Activated T-cell treated with anti-CD3 and anti-CD28 coated beads for 4 hours (primary cell): ENCODE measurements at places on chromosomes 6 and 20.

DNA sequence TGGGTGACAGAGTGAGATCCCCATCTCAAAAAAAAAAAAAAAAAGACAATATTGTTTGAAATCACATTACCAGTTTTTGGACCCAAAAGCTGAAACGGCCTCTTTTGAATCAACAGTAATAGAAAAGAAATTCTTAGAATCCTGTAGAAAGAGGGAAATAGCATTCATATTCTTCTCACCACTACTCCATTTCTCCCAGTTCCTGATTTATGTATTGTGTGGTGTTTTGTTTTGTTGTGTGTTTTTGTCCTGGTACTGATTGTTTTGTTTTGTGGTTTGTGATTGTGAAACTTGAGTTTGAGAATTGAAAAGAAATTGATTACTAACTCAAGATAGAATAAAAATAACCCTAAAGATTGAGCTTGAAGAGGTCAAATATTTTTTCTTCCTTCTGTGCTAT is 26.2 kb upstream of the EEF1A1 start:
- no peak for DNase-seq

- DNase-seq: no peak
Measured at GRCh38 chr6:25179051-25179778, 100.0 kb upstream of the CARMIL1 start.

DNA sequence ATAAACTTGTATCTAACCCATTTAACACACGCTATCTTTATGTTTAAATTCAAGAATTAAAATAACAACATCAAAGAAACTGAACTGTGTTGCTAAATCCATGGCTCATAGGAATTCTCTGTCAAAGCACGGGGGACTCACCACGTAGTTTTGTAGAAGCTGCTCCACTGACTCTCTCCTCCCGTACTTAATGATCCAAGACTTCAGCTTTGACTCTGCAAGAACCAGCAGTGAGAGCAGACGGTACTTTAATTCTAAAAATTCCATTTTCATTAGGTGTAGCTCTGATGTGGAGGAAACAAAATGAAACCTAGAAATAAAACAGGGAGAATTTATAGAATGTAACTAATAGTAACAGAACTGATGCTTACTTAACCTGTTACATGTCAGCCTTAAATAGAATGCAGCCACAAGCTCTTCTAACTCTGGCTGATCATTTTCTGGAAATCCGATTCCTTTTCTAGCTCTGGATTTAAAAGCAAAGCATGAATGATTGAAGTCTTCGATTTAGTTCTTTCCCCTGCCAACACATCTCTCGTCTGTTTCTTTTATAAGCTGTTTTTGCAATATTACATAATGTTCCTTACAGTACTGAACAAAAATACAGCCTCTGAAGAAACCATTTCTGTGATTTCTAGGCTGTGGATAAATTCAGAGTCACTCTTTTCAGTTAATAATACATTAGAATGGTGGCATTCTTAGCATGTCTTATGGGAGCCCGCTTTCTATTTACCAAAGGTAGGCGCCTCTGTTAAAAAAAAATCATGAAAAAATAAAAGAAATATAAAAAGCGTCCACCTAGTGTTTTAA is 165.5 kb downstream of the SYNE1 start:
- DNase-seq: no peak

GRCh38 chr20:8809107-8809953 is 259.6 kb upstream of the PLCB4 start:
- no peak for DNase-seq

- no peak for DNase-seq
Measured at GRCh38 chr20:51227744-51228143, 204.8 kb upstream of the KCNG1 start.

GRCh38 chr6:148523048-148523447 is 180.4 kb downstream of the SASH1 start:
- no peak for DNase-seq

DNA sequence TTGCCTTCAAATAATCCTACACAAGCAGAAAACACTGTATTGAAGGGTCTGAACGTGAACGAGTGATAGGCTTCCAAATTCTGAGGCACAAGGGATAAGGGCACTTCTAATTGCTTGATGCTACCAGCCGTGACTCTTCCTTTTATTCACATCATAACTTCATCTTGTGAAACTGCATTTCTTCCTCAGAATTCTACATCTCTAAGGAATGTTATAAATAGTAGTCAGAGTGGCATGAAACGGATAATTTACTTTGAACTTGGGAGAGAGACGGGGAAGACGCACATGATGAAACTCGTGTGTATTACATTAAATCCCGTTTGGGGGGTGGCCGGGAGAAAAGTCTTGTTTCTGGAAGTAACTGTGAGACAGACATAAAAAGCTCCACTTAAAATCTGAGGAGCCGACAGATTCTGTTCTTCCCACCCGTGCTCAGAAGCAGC is 754 bp downstream of the HDDC2 start:
- DNase-seq: no peak

DNA sequence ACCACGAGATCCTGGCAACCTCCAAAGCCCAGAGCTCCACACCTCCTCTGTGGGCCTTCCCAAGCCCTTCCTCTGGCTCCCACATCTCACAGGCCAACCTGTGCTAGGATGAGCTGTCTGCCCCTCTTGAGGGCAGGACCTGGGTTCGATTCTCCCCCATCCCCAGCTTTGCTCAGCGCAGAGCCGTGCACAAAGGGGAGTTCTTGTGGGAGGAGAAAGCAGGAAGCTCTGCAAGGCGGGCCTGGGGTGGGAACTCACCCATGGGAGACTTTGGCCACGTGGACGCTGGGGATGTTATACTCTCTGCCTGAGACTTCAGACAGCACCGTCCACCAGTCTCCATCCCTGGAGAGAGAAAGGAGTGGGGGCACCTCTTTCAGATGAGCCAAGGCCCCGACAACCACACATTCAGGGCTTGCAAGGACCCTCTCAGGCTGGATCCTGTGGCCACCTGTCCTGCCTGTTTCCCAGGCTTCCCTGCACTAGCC is 12.7 kb downstream of the SLA2 start:
- no peak for DNase-seq

- DNase-seq: peak; percentile 74
Measured at GRCh38 chr20:32252189-32252588, 25.3 kb upstream of the KIF3B start.

DNA sequence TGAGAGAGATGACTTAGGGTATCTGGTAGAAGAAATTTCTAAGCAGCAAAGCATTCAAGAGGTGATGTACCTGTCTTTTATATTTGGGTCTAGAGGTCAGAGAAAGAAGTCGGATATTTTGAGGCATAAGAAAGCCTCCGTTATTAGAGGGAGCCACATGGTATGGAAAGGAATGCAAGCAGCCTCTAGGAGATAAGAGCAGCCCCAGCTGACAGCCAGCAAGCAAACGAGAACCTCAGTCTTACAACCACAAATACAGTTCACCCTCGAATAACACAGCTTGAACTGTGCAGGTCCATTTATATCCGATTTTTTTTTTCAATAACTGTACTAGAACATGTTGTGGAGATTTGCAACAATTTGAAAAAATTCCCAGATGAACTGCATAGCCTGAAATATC is 190.7 kb upstream of the VGLL2 start:
- no peak for DNase-seq

- no peak for DNase-seq
Measured at GRCh38 chr6:18380158-18380836, 6.9 kb upstream of the RNF144B start.

DNA sequence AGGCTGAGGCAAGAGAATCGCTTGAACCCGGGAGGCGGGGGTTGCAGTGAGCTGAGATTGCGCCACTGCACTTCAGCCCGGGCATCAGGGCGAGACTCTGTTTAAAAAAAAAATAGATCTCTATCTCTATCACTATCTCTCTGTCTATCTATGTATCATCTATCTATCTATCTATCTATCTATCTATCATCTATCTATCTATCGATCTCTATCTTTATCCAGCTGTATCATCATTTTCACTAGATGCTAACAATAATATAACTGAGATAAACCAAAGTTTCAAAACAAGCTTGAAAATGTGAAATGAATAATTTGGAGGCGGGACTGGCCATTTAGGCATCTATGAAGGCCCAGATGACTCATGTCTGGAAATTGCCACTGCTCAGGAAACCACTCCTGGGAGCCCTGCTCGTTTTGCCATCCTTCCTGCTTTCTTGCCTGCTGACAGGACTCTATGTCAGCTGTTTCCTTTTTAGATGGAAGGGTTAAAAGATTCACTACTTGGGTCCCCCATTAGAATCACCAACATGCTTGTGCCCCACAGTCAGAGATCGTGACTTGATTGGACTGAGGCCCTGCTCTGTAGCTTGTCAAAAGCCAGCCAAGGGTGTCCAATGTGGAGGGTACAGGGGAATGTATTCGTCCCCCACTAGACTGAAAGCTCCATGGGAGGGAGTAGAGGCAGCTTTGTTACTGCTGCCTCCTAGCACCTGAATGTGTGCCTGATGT is 61.7 kb downstream of the UTRN start:
- no peak for DNase-seq

DNA sequence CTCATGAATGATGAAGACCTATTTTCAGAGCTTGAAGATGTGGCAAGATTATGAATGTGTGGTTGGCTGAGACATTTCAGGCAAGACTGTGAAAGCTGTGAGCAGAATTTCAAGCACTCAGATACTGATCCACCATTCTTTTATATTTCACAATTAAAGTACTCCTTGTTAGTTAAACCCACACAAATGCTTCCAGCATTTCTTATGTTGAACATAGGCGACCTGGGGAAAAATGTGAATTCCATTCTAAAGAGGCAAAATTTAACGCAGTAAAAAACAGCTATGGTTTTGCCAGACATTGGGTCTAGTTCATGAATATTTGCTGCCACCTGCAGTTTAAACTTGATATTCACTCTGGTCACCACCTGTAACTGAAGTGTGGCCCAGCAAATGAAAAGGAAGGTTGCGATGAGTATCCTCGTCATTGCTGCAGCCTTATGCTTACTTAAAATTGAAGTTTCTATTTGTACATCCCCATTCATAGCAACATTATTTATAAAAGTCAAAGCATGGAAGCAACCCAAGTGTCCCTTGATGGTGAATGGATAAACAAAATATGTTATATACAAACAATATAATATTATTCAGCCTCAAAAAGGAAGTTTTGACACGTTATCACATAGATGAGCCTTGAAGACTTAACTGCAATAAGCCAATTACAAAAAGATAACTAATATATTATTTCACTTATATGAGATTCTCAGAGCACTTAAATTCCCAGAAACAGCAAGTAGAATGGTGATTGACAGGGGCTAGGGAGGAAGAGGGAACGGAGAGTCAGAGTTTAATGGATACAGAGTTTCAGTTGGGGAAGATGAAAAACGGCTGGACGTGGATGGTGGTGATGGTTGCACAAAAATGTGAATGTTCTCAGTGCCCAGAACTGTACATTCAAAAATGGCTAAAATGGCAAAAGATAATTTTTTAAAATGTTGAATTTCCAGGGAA is 32.4 kb upstream of the FAM184A start:
- peak; percentile 36 for DNase-seq

DNA sequence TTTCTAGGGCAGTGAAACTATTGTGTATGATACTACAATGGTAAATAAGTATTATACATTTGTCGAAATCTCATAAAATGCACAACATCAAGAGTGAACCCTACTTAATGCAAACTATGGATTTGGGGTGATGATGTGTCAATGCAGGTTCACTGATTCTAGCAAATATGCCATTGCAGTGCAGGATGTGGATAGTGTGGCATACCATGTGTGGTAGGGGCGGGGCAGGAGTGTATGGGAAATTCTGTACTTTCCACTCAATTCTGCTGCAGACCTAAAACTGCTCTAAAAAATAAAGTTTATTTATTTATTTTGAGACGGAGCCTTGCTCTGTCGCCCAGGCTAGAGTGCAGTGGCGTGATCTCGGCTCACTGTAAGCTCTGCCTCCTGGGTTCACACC is 44.3 kb downstream of the ABHD12 start:
- DNase-seq: no peak

- no peak for DNase-seq
Measured at GRCh38 chr6:111118826-111119225, 31.5 kb downstream of the SLC16A10 start.
